ENCODE measurements at places on chromosomes 5 and 9.

GRCh38 chr9:100477241-100477640, 4.3 kb downstream of the TMEFF1 start:
- DNase-seq, result no peak

DNA sequence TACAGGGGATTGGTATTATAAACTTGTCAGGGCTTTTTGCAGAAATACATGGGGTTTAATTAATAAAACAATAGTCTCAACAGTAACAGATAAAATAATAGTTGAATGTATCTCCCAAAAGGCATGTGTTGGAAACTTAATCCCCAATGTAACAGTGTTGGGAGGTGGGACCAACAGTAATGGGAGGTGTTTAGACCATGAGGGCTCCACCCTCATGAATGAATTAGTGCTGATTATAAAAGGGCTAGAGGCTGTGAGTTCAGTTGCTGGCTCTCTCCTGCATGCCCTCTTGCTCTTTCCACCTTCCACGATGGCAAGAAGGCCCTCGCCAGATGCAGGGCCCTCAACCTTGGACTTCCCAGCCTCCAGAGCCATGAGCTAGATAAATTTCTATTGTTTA, 56.3 kb downstream of the STK10 start:
- DNase-seq, result no peak

DNA sequence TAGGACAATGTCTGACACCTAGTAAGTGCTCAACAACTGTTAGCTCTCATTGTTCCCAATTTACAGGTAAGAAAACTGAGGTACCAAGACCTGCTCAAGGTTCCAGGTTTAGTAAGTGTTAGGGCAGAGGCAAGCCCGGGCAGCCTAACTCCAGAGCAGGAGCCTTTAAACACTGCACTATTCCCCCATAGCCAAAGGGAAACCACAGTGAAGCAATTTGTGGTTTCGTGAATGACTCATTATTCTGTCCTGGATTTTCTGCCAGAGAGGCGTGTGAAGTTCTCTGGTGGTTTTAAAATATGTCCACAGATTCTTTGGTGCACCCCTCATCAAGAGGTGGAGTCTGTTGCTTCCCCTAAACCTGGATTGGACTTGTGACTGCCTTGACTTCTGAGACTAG, 1.0 kb upstream of the MCC start:
- DNase-seq, result no peak

DNA sequence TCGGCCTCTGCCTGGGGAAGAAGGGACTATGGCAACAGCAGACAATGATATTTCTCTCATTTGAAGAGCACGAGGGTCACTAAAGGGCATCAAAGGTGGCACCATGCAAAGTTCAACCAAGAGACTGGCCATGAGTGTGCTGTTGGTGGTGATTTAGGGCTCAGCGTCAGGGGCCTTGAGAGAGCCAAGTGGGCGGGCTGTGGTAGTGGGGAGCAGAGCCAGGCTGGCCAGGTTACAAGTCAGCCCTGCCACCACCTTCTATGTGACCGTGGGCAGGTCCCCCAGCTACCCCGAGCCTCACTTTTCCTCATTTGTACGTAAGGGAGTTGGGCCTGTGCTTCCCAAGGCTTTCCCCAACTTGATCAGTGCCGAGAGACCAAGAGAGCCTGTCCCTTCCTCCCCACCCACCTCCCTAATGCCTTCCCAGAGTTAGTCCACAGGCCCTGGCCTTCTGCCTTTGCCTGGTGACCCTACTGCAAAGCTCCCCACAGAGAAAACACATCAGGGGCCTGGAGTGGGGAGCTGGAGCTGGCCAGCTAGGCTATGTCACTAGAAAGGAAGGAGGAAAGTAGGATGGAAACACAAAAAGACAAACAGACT, 104.3 kb downstream of the PDE6A start:
- DNase-seq, result no peak

DNA sequence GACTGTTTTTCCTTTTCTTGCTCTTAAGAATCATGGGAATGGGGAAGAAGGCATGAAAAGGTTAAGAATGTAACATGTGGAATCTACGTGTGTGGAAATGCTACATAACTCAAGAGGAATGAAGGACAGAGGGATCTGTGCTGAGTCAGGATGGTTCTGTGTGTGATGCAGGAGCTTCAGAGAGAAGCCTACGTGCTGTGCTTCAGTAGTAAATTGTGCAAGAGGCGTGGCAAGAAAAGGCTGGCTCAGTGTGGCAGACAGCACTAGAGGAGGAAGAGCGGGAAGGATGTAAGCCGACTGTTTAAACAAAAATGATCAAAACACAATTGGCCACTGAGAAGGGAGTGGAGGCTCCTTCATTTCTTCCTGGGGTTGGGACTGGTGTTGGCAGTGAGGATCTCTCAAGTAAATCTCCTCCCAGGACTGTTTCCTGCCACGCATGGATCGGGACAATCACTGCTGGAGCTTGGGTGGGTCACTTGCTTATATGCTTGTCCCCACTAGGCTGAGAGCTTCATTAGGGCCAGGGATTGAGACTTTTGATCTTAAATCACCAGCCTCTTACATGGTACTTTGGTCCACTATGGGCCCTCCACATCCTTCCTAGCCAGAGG, 59.4 kb upstream of the BASP1 start:
- DNase-seq, result no peak

GRCh38 chr5:92364986-92365550, 982.0 kb upstream of the ARRDC3 start:
- no peak for DNase-seq

- no peak for DNase-seq
Observed at GRCh38 chr9:37528652-37529471, 43.1 kb downstream of the POLR1E start.

DNA sequence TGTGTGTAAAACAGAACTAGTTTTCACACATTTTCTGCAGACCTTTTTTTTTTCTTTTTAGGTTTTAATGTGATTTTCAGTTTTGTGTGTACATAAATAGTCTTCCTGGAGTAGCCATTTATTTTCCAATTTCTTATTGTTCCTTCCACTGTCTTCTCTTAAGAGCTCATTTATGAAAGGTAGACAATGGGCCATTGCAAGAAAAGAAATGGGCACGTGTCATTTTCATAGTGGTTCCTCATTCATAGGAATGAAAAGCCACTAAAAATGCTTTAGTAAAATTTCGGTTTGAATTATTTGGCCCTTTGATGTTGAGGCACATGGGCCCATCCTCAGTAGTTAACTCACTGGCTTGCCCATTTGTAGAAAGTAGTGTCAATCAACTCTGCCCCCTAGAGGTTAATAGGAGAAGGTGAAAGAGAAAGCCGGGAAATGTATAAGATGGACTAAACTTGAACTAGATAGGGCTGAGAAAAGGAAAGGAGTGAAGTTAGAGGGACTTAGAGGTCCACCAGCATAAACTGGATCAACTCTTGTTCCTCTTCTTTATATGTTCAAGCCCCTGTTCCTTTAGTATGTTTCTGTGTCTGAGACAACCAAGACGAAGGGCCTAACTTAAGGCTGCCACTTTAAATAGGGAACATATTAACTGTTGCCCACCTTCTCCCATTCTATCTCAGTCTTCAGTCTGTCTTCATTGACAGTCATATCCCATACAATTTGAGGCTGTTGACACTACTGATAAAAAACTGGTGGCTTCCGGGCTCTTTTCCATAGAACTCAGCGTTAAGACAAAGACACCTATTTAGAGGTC, 72.6 kb downstream of the SMARCA2 start:
- DNase-seq, result no peak

DNA sequence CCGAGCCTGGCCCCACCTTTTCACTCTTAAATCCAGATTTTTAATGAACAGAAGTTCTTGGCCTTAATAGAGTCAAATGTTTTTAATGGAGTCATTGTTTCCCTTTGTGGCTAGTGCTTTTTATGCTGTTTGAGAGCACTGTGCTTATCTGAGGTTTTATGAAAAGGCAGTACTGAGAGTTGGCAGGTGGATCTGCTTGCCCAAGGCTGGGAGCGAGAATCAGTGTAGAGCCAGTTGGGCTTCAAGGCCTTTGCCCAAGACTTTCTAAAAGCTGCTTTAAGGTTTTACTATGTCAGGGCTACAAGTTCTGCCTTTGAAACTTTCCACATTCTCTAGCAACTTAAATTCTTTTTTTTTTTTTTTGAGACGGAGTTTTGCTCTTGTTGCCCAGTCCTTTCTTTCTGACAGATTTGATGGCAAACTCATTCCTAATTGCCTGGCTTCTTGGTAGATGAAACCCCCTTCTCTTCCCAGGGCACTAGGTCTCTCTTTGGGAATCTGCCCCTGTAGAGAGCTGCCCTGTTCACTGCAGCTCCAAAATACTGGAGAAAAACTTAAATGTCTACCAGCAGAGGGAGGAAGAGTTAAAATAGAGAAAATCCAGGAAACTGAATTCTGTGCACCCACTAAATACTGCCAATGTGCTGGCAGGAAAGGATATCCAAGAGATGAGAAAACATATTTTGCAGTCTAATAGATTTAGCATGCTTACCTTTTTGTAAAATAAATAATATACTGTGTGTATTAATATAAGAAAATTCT, 36.9 kb upstream of the CDK20 start:
- DNase-seq, result no peak

- no peak for DNase-seq
Observed at GRCh38 chr9:37432020-37432419, 9.5 kb downstream of the GRHPR start.

DNA sequence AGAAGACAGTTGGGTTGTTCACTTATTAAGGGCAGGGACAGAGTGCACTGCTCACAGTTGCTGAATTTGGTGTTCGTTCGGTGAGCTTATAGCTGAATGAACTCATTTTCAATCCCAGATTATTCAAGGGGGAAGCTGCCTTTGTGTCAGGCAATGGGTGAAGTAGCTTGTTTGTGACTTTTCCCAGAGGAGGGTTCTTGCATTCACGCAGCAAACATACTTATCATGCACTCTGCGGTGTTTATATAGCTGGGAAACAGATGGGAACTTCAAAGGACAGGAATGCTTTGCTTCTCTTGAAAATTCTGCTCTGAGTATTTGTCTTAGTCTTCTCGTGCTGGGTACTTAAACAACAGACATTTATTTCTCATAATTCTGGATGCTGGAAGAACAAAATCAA, 64.7 kb upstream of the ABCA1 start:
- DNase-seq, result no peak

DNA sequence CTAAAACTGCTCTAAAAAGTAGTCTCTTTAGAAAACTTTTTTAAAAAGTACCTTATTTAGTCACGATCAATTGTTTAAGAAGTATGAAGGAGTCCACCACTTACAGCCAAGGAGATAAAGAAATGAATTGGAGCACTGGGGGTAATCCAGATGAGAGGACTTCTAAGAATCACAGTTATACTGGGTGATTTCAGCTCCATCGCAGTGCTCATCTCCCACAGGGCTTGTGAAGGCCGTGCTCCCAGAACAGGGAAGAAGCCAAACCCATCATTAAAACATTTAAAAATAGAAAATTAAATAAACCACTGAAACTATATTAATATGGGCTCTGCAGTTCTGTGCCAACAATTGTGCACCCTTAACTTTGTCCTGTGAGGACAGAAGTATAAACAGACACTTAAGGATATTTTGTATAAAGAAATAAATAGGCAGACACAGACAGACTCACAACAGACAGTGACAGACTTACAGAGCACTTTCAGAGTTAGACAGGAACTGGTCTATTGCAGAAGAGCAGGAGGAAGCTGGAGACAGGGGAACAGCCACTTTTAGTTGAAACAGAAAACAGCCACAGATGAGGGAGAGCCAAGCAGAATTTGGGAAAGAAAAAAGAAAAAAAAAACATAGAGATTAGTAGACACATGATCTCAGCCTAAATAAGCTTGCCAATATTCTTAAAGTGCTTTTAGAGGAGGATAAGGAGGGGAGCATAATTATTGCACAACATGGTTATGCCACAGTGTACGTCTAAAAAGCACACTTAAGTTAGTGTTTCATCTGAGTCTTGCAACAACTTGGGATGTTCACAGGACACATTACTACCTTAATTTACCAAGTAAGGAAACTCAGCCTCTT, 81.8 kb downstream of the FBXO38 start:
- DNase-seq, result no peak

Data from cerebellar nuclear complex (tissue), 1 donor.